ENCODE measurements at places on chromosomes 6 and 20. TPM values are rescaled to one million over a fixed set of nuclear protein-coding genes. Genes with fewer than 3 reads are reported as not detected.

The TRIM31 gene
- 0.03 TPM for total RNA-seq

The GPR6 gene
- not detected for total RNA-seq

The CAGE1 gene
- 0.03 TPM for total RNA-seq

The NMBR gene
- total RNA-seq, result not detected

The TNXB gene
- 0.10 TPM for total RNA-seq

GRCh38 chr6:32589596-32590449 lies at the start of gene HLA-DRB1:
Gene HLA-DRB1 (minus strand): TSS chr6:32589848. CDS start chr6:32589742, 106 bp downstream.
- DNase-seq, result peak; percentile 5

DNA sequence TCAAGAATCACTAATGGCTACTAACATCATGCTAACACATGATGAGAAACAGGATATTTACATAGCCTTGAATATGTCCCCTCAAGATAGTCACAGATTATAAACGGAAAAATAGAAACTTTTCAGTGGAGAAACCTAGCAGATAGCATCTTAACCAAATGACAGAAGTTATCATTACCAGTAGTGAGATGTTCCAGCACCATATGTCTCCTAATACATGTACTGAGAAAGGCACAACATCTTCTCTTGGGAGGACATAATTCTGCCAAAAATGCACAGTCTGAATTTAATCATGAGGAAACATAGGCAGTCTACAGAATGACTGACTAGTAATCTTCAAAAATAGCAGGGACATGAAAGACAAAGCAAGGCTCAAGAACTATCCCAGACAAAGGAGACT lies 19.9 kb upstream of the PRIM2 start:
- no peak for DNase-seq

GRCh38 chr6:5677219-5678000 lies 329.3 kb downstream of the NRN1 start:
- DNase-seq, result peak; percentile 15

DNA sequence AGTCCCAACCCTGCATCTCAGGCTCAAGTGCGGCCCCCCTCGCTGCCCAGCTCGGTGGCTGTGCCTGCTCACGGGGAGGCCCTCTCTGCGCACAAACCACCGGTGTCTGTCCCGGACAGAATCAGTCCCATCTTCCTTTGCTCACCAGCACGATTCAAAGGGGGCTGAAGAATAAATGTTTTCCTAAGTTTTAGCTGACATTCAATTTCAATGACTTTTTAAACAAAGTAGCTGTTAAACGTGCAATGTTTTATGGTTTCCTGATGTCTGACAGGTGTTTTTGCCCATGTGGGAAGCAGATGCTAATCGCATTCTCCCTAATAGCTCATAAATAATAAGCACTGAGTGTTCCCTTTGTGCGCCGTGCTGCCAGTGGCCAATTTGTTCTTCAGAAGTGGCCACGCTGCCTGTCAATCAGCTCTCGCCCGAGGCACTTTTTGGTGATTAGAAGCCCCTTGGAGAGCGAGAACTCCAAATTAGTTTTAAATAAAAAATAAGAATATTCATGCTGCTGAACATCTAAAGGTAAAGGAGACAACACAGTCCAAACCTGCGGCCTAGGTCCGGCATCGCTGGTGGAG lies 26.3 kb downstream of the BHLHE23 start:
- DNase-seq, result no peak

DNA sequence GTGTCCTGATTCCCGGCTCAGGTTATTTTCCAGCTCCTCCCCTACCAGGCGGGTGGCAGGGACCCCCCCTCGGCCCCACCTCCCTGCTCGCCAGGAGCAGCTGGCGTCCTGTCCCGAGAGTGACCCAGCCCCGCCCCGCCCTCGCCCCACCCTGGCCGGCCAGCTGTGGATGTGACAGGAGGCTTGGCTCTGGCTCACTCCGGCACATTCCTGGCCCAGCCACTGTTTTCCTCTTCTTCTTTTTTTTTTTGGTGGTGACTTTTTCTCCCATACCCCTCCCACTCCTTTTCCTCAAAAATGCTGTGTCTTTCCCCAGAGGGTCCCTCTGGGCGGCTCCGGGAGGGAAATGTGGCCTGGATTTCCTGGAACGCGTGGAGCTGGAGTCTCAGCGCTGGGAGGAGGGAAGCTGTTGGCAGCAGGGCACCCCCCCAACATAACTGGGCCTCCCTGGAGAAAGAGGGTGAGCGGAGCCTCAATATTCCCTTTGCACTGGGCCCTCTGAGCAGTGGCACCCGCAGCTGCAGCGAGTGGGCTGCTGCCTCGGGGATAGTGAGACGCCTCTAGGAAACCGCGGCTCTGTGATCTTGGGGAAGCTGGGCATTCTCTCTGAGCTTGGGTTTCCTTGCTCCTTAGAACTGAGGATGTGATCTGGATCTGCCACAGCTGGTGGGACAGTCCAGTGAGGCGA lies 28.3 kb upstream of the CSNK2A1 start:
- no peak for DNase-seq

- DNase-seq, result peak; percentile 60
Measured at GRCh38 chr20:58542411-58543095, 27.4 kb upstream of the APCDD1L start.

DNA sequence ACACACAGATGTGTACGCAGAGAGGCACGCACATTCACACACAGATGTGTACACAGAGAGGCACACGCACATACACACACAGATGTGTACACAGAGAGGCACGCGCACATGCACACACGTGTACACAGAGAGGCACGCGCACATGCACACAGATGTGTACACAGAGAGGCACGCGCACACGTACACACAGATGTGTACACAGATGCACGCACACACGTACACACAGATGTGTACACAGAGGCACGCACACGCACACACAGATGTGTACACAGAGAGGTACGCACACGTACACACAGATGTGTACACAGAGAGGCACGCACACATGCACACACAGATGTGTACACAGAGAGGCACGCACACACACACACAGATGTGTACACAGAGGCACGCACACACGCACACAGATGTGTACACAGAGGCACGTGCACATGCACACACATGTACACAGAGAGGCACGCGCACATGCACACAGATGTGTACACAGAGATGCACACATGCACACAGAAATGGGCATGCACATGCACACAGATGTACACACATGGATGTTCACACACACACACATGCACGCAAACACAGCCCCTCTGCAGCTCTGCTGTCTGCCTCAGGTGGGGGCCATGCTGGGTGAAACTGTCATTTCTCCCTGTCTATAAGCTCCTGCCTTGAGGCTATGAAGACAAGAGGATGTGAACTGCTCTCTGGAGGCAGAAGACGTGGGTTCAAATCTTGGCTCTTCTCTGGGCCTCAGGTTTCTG lies 14.3 kb upstream of the MYT1 start:
- no peak for DNase-seq

- no peak for DNase-seq
Measured at GRCh38 chr6:100247123-100247522, 217.6 kb downstream of the SIM1 start.

DNA sequence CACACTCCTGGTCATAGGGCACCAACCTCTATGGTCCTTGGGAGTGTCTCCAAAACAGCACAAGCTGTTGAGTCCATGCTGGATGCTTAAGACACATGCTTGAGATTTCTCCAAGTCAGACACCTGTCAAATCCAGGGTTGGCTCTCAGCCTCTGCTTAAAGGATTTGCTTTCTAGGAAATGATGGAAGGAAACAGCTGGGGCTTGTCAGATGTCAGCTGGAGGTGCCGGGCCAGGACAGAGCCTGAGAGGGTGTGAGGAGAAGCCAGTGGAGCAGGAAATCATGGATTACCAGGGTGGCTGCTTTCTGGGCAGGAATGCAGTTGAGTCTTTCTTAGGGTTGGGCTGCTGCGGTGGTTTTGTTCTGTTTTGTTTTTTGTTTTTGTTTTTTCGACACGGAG lies 83.0 kb upstream of the FAM184A start:
- DNase-seq, result no peak

GRCh38 chr6:121615493-121615892 lies 180.0 kb downstream of the GJA1 start:
- DNase-seq, result no peak

- no peak for DNase-seq
Measured at GRCh38 chr6:4567141-4567540, 209.1 kb upstream of the CDYL start.

DNA sequence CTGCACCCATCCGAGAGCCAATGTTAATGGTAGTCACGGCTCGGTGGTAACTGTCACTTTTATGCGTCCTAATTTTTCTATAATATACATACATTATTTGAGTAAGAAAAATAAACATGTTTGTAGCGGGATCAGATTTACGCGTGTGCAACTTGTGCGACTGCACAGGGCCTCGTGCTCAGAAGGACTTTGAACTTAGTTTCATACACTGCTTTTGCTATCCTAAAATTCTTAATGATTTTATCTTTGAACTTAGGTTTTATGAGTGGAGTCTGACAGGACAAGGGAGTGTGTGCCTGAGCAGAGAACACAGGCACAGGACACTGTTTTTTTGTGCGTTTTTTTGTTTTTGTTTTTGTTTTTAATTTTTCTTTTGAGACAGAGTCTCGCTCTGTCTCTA lies 189.7 kb downstream of the NFATC2 start:
- DNase-seq, result no peak

DNA sequence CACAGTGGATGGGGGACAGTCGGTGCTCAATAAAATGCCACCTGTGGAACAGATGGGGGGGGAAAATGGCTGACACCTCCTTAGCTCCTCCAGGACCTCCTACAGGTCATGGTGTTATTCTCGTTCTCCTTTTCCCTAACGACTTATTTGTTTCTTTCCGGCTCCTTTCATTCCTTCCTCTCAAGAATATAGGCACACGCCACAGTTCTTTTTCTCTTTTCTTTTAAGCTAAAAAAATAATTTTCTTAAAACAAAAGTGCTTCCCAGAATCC lies 1.4 kb upstream of the RNASET2 start:
- DNase-seq, result no peak

DNA sequence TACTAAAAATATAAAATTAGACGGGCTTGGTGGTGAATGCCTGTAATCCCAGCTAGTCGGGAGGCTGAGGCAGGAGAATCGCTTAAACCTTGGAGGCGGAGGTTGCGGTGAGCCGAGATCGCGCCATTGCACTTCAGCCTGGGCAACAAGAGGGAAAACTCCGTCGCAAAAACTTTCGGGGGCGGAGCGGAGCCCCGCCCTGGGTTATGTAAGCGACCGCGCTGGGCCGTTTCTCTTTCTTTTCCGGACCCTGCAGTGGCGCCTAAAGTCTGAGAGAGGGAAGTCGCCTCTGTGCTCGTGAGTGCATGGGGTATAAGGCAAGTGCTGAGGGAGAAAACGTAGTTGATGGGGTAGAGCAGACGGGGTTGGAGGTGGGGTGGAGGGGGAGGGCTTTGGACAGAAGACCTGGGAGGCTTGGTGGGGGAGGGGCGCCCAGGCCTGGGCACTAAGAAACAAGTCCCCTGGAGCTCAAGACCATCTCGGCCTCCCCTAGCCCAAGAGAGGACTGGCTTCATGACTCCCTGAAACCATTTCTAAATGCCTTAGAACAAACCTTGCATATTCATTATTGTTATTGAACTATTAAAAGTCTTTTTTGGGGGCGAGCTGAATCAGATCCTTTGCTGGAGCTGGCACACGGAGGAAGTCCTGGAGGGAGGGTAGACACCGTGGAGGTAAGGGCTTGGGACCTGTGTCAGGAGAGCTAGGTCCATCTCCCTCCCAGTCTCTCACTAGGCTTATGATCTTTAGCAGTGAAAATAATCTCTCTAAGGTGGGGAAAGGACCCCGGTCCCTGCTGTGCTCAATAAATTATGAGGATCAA lies 2.7 kb upstream of the MICA start:
- peak; percentile 65 for DNase-seq

DNA sequence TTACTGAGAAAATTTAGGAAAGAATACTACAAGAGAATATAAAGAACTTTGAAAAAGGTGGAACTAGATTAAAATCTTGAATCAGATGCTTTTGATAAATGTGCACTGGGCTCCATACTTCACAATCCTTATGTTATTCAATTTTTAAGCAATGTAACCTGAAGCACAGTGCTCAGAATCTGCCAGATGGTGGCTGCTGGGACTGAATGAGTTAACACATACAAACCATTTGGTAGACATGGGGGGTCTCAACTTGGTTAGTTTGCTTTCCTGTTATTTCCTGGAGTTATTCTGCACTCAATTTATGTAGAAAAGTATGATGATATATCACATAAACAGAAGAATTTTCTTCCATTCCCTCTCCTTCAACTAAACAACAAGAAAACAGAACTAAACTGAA lies 326.5 kb downstream of the RNGTT start:
- DNase-seq, result no peak

DNA sequence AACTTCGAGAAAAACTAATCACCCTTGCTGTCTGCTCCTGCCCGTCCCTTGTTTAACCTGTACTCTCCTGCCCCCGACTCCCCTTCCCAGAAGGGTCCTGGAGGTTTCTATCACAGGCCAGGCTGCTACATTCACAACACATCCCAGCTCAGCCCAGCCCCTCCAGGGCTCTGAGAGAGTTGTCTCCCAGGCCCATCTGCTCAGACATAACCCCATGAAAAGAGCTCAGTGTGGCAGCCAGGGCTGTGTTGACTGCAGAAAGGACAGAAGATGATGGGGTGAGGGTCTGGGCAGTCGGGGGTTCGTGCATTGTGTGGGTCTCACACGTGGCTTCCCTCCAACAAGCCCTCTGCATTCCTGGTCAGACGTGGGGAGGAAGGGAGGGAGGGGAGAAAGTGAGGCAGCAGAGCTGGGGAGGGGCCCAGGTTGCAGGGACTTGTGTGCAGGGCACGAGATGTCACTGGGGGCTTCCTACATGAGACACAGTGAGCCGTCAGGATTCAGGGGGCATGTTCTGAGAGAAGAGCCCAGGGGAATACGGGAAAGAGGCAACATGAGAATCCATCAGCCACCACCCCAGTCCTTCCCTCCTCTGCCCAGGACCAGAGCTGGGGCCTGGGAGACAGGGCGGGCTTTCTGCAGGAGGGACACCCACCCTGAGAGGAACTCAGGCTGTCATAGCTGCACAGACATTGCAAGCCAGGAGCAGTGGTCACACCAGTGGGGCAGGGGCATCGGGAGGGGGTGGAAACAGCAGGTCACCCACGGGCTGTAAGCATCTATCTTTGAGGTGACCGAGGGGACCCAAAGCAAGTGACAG lies 372.9 kb downstream of the PREX1 start:
- DNase-seq, result no peak

- no peak for DNase-seq
Measured at GRCh38 chr6:41607036-41607435, 31.2 kb upstream of the MDFI start.

GRCh38 chr20:7908905-7909304 lies 31.4 kb downstream of the HAO1 start:
- no peak for DNase-seq

DNA sequence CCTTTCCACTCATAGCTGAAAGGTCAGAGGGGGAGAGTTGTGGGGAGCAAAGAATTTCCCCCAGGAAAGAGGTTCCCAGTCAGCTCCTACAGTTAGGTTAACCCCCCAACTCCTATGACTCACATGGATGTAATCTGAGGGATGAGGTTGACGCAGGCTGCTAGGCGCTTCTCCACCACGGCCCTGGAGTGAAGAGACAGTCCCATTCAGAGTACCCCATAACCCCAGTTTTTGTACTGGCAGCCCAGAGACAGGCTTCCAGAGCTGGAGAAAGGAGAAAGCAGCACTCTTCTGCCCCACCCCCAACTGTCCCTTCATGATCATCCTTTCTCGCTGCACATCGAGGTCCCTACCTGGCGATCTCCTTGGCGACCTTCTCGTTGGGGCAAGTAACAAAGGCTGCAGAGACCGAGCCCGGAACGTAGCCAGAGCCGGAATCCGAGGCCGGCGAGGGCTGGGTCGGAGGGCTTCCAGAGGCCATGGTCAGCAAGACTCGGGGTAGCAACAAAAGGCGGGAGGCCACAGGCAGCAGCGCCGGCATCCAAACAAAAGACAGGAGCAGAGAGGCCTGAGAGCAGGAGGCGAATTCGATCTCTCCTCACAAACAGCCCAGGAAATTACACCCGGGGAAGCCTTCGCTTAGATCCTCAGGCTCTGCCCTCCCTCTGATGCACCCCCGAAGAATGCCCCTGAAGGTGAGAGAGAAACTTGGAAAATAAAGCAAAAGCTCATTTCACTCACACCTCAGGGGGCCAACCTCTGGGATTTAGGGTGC lies 592 bp downstream of the CUTA start:
- peak; percentile 80 for DNase-seq
